Activated CD8-positive, alpha-beta memory T cell treated with anti-CD3 and anti-CD28 coated beads for 1 hour (primary cell): ENCODE measurements at places on chromosomes 3 and 15.

GRCh38 chr3:5010140-5010539 lies 30.9 kb downstream of the BHLHE40 start:
- DNase-seq = no peak

GRCh38 chr15:24861014-24861690 lies 93.6 kb upstream of the SNRPN start:
- DNase-seq = no peak

DNA sequence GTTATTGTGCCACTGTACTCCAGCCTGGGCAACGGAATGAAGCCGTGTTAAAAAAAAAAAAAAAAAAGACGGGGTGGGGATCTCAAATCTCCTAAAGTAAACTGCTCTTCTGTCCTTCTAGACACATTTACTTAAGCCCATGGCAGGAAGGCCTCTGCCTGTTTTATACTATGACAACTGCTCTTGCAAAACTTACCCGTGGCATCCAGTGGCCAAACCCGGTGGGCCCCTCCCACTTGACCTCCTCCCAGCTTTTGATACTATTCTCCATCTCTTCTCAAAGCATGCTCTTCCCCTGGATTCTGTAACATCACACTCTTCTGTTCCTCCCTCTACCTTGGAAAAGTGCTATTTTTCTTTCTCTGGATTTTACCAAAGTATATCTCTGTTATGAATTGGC lies 112.2 kb downstream of the RFTN1 start:
- no peak for DNase-seq

DNA sequence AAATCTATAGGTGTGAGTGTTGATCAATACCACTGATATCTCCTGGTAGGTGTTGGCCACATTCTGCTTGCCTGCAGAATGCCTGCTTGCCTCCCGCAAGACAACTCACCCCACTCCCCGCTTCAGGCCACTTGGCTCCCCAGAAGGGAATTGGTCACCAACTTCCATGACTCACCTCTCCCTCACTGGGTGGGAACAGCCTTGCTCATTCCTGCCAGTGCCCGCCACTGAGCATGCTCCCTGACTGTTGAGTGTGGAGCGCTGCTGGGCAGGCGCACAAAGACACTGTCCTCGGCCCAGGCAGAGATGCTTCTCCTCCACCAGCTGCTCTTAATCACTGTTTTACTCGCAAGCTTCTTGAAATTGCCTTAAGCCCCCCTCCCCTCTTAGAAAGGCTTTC lies 57.3 kb upstream of the PPP2R3A start:
- no peak for DNase-seq

- DNase-seq = no peak
Measured at GRCh38 chr15:26722621-26723160, 50.2 kb downstream of the GABRB3 start.
